ENCODE measurements at places on chromosomes 1 and 21. TPM values are rescaled to one million over a fixed set of nuclear protein-coding genes. Genes with fewer than 3 reads are reported as not detected.
A peak's percentile ranks its signal among the peaks of the same experiment; 100 is the strongest.

WNT2B gene
- 0.44 TPM for total RNA-seq

LENEP gene
- total RNA-seq, result 0.40 TPM

AMPD1 gene
- total RNA-seq, result not detected

SORT1 gene
- 11.6 TPM for total RNA-seq

C1orf53 gene
- 3.4 TPM for total RNA-seq

C1orf87 gene
- total RNA-seq, result not detected

MATN1 gene
- under 0.01 TPM for total RNA-seq

GIPC2 gene
- total RNA-seq, result 32.3 TPM

TAF1A gene
- total RNA-seq, result 2.4 TPM

KRTAP10-6 gene
- not detected for total RNA-seq

BEND5 gene
- total RNA-seq, result 1.4 TPM

GBP7 gene
- total RNA-seq, result not detected

- no peak for DNase-seq
Observed at GRCh38 chr1:236465959-236466303, 57.9 kb upstream of the LGALS8 start.

GRCh38 chr1:51487628-51488027 is 31.4 kb downstream of the EPS15 start:
- no peak for DNase-seq

DNA sequence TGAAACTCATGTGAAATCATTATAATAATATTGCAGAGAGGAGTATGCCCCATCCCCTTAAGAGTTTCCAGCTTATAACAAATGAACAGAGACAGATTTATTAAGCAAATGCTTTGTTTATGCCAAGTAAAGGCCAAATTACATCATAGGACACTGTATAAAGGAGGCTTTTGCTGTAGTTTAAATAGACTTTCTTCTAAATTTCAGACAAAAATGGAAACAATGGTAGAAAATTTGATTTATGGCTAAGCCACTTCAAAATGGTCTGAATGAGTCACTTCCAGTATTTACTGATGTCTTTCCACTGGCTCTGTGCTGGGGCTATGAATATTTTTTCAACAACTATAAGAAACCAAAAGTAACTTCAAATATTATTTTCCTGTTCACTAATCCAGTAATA is 81.1 kb upstream of the ST6GALNAC5 start:
- DNase-seq, result peak; percentile 73

GRCh38 chr1:62336638-62336994 is 17.4 kb upstream of the KANK4 start:
- DNase-seq, result no peak

DNA sequence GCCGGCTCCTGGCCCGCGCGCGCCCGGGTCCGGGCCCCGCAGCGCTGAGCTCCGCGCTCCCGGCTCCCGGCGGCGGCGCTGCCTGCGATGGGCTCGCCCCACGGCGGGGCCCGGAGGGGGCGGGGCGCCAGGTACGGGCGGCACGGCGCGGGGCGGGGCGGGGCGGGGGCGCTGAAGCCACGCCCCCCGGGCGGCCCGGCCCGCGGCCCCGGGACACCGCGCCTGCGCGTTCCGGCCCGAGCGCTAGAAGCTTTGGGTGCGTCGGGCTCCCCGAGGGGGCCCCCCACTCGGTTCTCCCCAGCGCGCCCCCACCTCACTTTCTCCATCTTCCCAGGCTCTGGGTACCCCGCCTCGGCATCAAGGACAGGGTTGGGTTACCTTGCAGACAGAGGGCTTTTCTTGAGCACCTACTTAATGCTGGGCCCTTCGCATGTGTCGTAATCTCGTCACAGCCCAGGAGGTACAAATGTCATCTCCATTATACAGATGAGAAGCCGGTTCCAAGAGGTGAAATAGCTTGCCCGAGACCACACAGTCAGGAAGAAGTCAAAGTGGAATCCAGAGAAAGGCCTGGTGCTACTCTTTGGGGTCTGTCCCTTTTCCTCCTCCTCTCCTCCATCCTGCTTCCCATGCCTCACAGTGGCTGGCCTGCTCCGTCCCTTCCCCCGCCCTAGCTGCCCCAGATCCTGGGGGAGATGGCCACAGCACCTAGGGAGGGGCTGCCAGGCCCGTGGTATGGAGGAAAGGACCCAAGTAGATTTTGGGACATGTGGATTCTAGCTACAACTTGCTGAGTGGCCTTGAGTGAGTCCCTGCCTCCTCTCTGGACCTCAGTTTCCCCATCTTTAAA is 46.5 kb downstream of the RAP1GAP start:
- DNase-seq, result no peak

- no peak for DNase-seq
Observed at GRCh38 chr1:116110567-116111523, at the start of gene MAB21L3. TSS of gene MAB21L3 (plus strand) at chr1:116111399. CDS start at chr1:116112616, 1,217 bp downstream.

GRCh38 chr1:186985889-186986491 is 157.2 kb downstream of the PLA2G4A start:
- peak; percentile 76 for DNase-seq

- DNase-seq, result peak; percentile 89
Observed at GRCh38 chr1:161019751-161020495, 1.0 kb downstream of the F11R start.

- peak; percentile 17 for DNase-seq
Observed at GRCh38 chr1:28915031-28915895, 894 bp downstream of the EPB41 start.

DNA sequence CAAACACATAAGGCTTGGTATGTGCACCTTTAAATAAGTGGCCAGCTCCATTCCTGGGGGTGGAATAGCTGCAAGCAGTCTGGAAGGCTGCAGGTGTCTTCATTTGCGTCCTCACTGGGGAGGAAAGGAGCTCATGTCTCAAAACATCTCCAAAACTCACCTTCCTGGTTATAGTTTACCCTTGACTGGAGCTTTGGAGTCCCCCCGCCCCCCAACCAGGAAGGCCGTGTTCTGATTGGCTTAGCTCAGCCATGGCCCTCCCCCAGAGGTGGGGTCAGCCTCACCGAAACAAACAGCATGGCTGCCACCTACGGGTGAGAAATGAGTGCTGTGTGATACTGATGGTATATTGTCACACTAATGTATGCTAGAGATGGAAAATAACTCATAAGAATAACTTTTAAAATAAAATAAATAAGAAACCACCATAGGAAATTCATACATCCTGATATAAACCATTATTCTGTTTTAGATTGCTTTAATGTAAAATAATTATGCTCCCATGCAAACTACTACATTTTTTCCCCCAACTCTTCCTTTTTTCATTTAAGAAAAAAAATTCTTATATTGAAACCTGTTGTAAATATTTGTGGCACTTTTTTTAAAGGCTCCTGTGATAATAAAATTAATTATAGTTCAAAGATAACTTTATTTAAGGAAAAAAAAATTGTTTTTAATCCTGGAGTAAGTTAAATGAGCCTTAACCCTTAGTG is 90.8 kb downstream of the ZP4 start:
- DNase-seq, result no peak

GRCh38 chr1:64476251-64476952 is 6.5 kb downstream of the CACHD1 start:
- DNase-seq, result peak; percentile 92

- no peak for DNase-seq
Observed at GRCh38 chr1:204574016-204574864, 58.0 kb downstream of the MDM4 start.

DNA sequence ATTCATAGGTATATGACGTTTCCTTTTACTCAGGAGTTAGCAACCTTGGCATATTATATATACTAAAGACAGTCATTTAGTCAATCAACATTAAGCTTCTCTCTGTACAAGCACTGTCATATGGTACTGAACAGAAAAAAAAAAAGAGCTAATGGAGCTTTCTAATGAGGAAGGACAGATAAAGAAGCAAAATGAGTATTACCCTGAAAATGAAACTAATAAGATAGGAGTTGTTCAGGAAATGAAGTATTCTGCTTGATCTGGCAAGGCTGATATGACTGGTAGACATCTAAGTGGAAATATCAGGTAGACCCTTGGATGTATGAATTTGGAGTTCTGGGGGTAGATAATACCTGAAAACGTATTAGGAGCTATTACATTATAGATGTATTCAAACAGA is 4.3 kb upstream of the IKBKE start:
- DNase-seq, result no peak

DNA sequence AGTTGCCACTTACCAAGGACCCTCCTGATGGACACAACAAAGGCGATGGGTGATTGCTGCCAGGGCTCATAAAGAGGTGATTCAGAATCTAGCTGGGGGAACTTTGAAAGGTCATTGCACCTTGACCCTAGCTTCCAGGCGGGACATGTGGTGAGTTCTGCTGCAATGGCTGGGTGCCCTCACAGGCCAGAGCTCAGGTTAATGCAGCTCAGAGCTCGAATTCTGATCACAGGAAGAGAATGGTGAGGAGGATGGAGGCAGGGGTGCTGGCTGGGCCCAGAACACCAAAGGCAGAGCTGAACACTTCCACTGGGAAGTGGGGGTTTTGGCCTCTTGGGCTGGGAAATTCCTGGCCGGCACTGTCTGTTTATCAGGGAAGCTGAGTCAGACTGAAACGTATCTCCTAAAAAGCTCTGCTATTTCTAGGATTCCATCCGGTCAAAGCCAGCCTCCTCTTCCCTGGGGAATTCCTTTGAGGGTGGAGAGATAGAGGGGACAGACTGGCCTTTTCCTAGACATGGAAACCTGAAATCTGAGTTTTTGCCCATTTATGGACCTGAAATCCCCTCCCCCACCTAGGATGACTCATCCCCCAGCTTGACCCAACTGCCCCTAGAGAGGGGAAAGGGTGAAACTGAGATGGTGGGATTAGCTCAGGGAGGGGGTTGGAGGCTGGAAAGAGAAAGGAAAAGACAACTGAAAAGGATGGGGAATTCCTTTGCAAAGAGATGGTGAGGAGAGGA is 27.2 kb downstream of the NUAK2 start:
- DNase-seq, result peak; percentile 95

DNA sequence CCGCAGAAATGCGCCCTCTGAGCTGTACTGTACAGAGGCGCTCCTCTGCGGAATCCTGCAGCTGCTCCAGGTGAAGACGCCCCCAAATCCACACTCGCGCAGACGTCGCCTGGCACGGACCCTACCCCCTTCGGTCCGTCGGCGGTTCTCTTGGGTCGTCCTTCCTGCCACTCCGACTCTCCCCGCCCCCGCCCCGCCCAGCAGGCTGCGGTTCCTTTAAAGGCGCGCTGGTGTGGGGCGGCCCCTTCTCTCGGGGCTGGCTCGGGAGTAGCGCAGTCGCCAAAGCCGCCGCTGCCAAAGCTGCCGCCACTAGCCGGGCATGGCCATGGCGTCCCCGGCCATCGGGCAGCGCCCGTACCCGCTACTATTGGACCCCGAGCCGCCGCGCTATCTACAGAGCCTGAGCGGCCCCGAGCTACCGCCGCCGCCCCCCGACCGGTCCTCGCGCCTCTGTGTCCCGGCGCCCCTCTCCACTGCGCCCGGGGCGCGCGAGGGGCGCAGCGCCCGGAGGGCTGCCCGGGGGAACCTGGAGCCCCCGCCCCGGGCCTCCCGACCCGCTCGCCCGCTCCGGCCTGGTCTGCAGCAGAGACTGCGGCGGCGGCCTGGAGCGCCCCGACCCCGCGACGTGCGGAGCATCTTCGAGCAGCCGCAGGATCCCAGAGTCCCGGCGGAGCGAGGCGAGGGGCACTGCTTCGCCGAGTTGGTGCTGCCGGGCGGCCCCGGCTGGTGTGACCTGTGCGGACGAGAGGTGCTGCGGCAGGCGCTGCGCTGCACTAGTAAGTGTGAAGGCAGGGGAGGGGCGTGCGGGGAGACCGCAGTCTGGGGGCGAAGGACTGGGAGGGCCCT is at the start of gene RASSF5:
TSS of gene RASSF5 (plus strand) at position 248 of the 846 bp plus-strand sequence. CDS start at position 320, 72 bp downstream.
- peak; percentile 41 for DNase-seq

GRCh38 chr1:63630666-63631065 is 37.5 kb downstream of the PGM1 start:
- DNase-seq, result no peak

DNA sequence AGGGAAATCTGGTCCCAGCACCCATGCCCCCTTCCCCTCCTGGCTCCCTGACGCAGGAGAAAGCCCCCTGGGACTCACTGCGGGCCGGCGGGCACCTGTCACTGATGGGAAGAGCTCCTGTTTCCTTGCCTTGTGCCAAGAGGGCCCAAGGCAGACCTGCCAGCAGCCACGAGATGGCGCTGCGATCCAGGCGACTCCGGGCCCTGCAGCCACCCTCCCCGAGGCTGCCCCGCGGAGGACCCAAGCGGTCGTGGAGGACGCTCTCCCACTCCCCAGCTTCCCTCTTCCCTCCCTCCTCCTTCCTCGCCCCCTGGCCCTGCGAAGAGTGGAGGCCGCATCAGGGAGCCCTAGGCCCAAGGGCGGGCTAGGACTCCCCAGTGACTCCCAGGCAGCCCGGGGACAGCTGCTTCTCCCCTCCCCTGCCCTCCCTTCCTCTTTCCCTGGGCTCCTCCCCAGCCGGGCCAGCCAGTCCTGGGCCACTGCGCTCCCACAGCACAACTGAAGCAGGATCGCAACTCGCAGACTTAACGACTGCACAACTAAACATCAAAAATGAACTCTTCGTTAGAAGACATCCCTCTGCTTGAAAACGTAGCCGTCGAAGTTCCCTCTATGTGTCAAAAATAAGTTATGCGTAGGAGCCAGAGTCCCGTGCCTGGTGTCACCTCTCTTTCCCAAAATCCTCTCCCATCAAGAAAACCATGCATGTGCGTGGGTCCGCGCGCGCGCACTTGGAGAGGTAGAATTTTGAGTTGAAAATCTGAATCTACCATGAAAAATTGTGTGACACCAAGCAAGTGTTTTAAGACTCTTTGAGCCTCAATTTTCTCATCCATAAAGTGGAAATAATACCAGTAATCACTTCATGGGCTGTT is 34.2 kb downstream of the BATF3 start:
- peak; percentile 94 for DNase-seq

- peak; percentile 85 for DNase-seq
Observed at GRCh38 chr1:201506557-201507359, at the start of gene CSRP1. TSS of gene CSRP1 (minus strand) at chr1:201507123. CDS start at chr1:201496303, 10,820 bp downstream.

DNA sequence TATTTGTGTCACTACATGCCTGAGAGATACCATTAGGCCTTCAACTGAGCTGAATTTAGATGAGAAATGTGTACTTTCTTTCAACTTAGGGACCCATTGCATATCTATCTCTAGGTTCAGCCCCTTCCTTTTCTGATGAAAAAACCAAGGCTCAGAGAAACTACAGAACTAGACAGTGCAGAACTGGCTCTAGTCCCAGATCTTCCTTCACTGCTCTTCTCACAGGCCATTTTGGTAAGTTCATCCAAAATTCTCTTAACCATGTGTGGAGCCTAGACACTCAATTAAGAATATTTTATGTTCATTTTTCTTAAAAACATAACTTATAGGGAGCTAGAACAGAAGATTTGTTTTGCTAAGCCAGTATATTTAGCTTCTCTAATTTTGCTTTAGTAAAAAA is 128.9 kb downstream of the ASTN1 start:
- no peak for DNase-seq

GRCh38 chr1:53567851-53568250 is 108.7 kb downstream of the DMRTB1 start:
- no peak for DNase-seq

- DNase-seq, result no peak
Observed at GRCh38 chr21:20965816-20966215, 32.4 kb upstream of the NCAM2 start.

DNA sequence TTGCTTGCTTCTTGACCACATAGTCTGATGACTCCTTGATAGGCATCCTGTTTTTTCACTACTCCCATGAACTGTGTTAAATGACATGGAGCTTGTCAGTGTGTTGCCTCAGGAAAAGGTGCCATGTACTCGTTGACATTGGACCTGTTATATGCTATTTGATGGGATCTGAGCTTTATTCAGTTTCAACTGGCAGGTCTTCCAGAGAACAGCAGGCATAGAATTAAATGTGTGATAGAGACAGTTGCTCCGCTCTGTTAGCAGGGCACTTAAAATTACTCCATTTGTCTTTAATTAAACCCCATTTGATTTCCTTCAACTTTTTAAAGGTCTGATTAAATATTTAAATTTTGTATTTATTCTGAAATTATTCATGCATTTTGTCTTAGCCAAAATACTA is 189.7 kb upstream of the ADGRL4 start:
- no peak for DNase-seq

All from lung microvascular endothelial cell (primary cell).